ENCODE measurements at places on chromosomes 12 and 14.

DNA sequence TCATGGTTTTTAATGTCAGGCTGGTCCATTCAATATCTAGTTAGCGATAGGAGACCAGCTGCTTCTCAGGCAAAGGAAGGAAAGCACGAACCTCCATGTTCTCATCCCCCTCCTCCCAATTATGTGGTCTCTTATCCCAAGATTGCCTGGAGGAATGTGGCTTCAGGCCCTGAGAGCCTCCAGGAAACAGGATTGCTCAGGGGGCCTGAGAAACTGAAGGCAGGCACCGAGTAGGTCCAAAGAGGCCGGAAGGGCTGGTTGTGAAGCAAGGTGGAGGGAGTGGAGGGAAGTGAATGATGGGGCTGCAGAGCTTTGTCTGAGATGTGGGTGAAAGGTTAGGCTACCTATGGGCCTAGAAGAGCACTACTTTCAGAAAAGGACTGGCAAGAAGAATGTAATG lies 188.2 kb upstream of the DDHD1 start:
- DNase-seq, result no peak

DNA sequence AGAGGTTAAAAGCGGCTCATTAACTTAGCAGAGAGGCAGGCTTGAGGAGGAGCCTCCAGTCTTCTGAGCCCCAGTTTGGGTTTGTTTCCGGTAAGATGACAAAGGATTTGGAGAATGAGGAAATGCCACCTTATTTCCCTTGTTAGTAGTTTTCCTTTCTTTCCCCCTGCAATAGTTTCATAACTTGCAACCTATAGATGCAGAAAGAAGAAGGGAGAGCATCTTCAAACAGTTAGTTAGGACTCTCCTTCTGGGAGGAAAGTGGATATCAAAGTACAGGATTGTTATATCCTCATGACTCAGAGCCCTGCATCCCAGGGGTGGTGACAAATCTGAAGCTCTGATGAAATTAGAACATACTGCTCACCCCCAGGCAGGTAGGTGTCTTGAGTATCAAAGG lies 180.7 kb upstream of the SLC38A2 start:
- DNase-seq, result no peak

GRCh38 chr12:530821-531220 lies 71.1 kb downstream of the B4GALNT3 start:
- DNase-seq, result no peak

DNA sequence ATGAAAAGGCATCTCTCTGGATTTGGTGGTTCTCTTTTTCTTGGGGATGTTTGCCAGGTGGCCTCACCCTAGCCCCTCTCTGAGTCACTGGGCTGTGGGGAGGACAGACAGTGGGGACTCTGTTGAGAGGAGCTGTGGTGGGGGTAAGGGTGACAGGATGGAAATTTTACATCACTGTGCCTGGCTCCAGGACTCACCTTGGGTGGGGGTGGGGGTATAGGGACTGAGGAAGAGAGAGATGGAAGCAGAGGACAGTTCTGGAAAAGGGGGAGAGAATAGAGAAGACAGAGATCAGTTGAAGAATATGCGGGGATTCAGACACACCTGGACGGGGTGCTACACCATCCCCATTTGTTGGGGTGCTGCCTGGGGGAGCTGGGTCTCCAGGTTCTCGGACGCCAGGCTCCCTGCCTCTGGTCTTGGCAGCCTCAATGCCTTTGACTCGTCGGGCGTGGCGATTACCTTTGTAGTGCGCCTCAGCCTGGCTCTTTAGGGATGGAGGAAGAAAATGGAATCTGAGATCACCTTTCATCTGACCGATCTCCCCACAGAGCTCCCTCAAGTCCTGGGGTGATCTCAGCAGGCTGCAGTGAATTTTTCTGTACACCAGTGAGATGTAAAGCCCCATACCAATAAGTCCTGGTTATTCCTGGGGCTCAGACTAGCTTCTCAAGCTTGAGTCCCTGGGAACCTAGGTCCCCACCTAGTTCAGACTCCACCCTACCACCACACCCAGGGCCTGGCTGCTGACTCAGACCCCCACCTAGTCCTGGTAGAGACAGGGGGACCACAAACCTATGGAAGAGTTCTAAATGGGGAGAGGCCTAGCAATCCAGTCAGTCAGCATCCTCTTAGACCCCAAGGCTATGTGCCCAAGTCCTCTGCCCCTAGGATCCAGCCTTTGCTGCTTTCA lies 9.6 kb upstream of the GPR84 start:
- DNase-seq, result no peak

DNA sequence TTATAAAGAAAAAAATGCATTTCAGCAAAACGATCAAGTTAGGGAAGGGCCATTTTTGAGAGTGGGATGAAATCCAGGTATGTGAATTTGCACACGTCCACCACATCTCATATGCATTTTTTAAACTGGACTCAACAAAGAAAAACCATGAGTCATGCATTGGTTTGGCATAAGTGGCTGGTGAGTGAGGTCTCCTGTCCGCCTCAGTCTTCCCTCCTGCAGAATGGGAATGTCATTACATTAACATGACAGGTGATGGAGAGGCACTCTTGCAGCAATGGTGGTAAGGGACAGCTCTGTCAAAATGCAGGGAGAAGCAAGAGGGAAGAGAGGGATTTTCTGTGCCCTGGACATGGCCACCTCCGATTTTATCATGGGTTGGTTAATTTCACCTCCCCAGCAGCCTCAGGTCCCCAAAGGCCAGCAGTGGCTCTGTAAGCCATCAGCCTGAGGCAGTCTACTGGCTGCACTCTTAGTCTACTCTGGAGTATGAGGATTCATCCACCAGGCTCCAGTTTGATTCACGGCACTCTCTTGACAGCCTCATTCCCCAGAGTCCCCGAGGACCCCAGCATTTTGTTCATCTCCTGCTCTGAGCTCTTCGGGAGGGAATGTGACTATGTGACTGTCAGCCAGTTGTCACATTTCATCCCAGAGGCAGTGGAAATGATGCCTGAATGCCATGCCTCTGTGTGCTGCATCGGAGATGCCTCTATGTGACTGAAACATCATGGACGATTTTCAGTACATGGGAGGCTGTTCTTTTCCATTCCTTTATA lies 17.1 kb upstream of the PWP1 start:
- DNase-seq, result no peak

GRCh38 chr12:79420146-79420618 lies 270.6 kb downstream of the PAWR start:
- no peak for DNase-seq

DNA sequence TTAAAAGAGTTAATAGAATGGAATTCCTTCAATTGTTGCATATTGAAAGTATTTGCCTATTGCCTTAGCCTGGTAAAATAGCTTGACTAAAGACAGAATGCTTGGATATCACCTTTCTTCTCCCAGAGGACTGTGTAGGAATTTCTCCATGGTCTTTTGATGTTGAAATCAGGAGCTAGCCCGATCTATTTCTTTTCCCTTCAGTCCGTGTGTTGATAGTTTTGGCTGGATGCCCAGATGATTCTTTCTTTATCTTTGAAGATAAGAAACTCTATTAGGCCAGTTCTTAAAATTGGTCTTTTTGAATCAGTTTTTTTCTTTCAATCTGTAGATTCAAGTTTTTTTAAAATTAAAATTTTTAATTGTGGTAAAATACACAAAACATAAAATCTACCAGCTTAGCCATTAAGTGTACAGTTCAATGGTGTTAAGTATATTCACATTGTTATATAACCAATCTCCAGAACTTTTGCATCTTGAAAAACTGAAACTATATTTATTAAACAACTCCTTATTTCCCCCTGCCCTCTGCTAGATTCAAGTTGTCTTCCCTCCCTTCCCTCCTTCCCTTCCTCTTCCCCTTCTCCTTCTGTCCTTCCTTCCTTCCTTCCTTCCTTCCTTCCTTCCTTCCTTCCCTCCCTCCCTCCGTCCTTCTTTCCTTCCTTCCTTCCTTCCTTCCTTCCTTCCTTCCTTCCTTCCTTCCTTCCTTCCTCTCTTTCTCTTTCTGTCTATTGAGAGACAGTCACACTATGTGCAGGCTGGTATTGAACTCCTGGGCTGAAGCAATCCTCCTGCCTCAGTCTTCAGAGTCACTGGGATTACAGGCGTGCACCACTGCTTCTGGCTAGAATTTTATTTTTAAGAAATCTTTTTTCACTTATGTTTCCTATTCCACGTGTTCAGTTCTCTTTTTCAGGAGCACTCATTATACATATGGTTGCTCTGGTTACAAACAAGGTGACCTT lies 10.1 kb downstream of the LACRT start:
- no peak for DNase-seq

DNA sequence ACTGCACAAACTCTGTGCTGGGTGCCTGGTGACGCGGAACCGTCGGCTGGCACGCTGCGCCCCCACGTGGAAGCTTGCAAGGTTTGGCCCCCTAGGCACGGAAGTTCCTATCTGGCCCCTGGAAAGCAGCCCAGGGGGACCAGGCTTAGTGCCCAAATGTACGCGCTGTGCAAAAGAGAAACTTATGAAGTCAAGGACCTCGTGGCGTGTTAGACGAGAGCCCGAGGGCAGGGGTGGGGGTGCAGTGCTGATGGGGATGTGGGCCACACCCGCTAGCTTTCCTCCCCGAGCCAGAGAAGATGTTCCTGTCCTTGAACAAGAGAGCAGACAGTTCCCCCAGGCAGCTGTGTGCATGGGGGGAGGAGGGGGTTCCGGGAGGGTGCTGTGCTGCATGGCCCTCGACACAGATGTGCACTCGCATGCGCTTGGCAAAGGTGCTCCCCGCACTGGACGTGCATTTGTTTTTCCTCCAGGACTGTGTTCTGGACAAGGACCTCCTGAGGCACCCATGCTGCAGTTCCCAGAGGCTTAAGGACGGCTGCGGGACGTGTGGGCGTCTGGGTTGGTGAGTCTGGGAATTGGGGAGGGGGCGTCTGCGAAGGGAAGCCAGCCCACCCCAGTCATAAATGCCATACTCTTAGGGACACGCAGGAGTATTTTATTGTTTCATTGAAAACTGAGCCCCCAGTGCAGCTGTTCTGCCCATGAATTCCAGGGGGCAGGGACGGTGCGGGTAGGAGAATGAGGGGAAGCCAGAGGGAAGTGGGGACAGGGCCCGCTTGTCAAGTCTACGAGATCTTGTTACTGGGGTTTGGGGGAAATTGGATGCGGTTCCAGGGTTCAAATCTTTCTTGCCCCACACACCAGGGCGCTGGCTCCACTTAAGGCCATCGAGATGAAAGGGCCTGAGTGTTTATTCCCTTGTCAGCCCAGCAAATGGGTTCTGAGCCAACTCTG lies 80.0 kb downstream of the NTF3 start:
- DNase-seq, result no peak

GRCh38 chr14:64747327-64747726 lies 43.1 kb downstream of the PLEKHG3 start:
- no peak for DNase-seq

All from NCI-H1694 (cell line).